Bronchial smooth muscle cell (primary cell): ENCODE measurements at places on chromosomes 6 and 20. TPM values are rescaled to one million over a fixed set of nuclear protein-coding genes. Genes with fewer than 3 reads are reported as not detected.

PAX1 gene
- not detected in 2 replicates for total RNA-seq

CTAGE9 gene
- under 0.01 TPM in 1 of 2 replicates, not detected in the other for total RNA-seq

ZNF165 gene
- total RNA-seq, result 0.47 and 0.52 TPM in 2 replicates

OPRM1 gene
- total RNA-seq, result under 0.01 TPM in 1 of 2 replicates, not detected in the other

SLC13A3 gene
- 2.2 and 2.5 TPM in 2 replicates for total RNA-seq

GJA1 gene
- total RNA-seq, result 91.7 and 120 TPM in 2 replicates

DEFB127 gene
- total RNA-seq, result not detected in 2 replicates

AVP gene
- total RNA-seq, result not detected in 2 replicates

MED23 gene
- 15.6 and 23.0 TPM in 2 replicates for total RNA-seq

ASIP gene
- not detected in 2 replicates for total RNA-seq

MEP1A gene
- total RNA-seq, result not detected in 2 replicates

PDE7B gene
- total RNA-seq, result 43.3 and 65.6 TPM in 2 replicates

MMP24OS gene
- 25.4 and 41.6 TPM in 2 replicates for total RNA-seq

LAMA2 gene
- 110 and 204 TPM in 2 replicates for total RNA-seq

PCK1 gene
- total RNA-seq, result not detected in 2 replicates

UBD gene
- total RNA-seq, result 0.09 and 0.16 TPM in 2 replicates

CST2 gene
- not detected in 2 replicates for total RNA-seq

SLC17A1 gene
- not detected in 2 replicates for total RNA-seq

EPPIN gene
- total RNA-seq, result not detected in 2 replicates

MAS1L gene
- not detected in 2 replicates for total RNA-seq

SLC22A1 gene
- 0.60 and 1.1 TPM in 2 replicates for total RNA-seq

SMPDL3A gene
- total RNA-seq, result 24.4 and 57.7 TPM in 2 replicates

PTPRK gene
- total RNA-seq, result 51.5 and 79.5 TPM in 2 replicates

CGAS gene
- 1.5 and 3.2 TPM in 2 replicates for total RNA-seq

EEF1A2 gene
- total RNA-seq, result 0.43 and 0.79 TPM in 2 replicates

BTNL2 gene
- not detected in 2 replicates for total RNA-seq
